ENCODE measurements at places on chromosomes 16 and 17. TPM values are rescaled to one million over a fixed set of nuclear protein-coding genes. Genes with fewer than 3 reads are reported as not detected.

Gene CPNE7
- total RNA-seq: 3.6 TPM

Gene CMTM1
- 2.9 TPM for total RNA-seq

Gene CNGB1
- total RNA-seq: not detected

Gene DHRS7B
- 19.3 TPM for total RNA-seq
